GM23338 (cell line): ENCODE measurements at places on chromosomes 5 and 9. TPM values are rescaled to one million over a fixed set of nuclear protein-coding genes. Genes with fewer than 3 reads are reported as not detected.

FBP2 gene
- 0.17 TPM in 1 of 2 replicates, not detected in the other for polyA plus RNA-seq

SKP2 gene
- 63.5 and 66.6 TPM in 2 replicates for polyA plus RNA-seq

FOXD4L5 gene
- not detected in 2 replicates for polyA plus RNA-seq

SPATA31C1 gene
- 0.16 TPM in 1 of 2 replicates, not detected in the other for polyA plus RNA-seq

BRINP1 gene
- polyA plus RNA-seq, result 11.8 and 13.4 TPM in 2 replicates

OGN gene
- 2.2 and 2.5 TPM in 2 replicates for polyA plus RNA-seq

PCDHB6 gene
- 0.11 and 0.17 TPM in 2 replicates for polyA plus RNA-seq

TSSK1B gene
- not detected in 2 replicates for polyA plus RNA-seq

BTNL3 gene
- 0.08 TPM in 1 of 2 replicates, not detected in the other for polyA plus RNA-seq

ECSCR gene
- polyA plus RNA-seq, result 2.5 and 2.6 TPM in 2 replicates

IFNA5 gene
- not detected in 2 replicates for polyA plus RNA-seq
